ENCODE measurements at places on chromosomes 1 and 21.

- no peak for DNase-seq
Observed at GRCh38 chr21:43767498-43767983, 8.6 kb downstream of the CSTB start.

DNA sequence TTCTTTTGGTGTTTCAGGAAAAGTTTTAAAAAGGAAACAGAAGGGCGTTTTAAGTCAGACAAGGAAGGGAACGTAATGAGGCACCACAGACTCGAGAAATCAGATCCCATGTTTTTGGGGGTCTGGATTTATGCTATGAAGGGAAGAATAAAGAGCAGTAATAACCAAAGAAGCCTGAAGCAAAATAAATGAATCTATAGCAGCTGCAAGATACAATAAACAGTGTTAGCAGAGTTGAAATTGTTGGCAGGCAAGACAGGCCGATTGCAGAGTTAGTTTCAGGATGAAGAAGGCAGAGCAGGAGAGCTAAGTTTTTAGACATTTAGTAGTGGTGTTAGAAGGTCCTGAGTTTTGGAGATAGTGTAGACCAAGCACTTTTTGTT is 425 bp downstream of the DDR2 start:
- peak; percentile 23 for DNase-seq

DNA sequence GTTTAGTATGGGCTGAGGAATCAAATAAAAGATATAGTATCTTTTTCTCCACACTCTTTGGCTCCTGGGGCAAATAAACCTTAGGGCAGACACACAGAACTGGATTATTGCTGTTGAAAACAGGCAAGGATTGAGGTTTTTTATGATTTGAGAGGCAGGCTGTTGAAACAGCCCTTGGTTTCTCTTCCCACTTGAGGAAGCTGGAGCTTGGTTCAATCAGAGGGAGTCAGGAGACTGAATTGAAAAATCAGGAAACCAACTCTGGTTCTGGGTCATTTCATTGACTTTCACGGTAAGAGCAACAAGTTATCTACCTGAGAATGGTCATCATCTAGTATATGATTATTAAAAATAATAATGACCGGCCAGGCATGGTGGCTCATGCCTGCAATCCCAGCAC is 108.4 kb downstream of the CNIH3 start:
- DNase-seq = no peak

- DNase-seq = no peak
Observed at GRCh38 chr1:66520655-66521054, 13.3 kb upstream of the SGIP1 start.

GRCh38 chr1:199898654-199899053 is 128.9 kb upstream of the NR5A2 start:
- DNase-seq = no peak

GRCh38 chr1:36085126-36085525 is 1.2 kb downstream of the TEKT2 start:
- no peak for DNase-seq

- DNase-seq = no peak
Observed at GRCh38 chr1:160032165-160032820, 503 bp upstream of the PIGM start.
